ENCODE measurements at places on chromosomes 2 and 18.
A peak's percentile ranks its signal among the peaks of the same experiment; 100 is the strongest.

DNA sequence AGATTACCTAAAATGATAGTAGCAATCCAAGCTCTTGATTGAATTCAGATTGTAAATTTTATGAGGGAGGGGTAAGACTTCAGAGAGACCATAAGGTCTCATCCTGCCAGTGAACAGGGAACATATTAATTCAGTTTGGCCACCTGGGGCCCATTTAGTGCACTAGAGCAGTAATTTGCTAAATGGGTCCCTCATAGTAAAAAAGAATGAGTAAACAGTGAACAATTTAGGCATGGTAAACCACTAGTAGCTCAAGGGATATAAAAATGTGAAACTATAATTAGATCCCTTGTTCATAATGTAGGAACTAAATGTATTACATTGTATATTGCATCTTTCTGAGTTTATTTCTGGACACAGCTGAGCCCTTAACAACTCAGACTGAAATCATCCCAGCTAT, 4.9 kb upstream of the PHLPP1 start:
- H3K27ac ChIP-seq: no peak overlapping the region
- H3K27me3 ChIP-seq: peaks cover 20% of the 10 kb centered on the region
- DNase-seq: no peak
- H3K4me3 ChIP-seq: no peak overlapping the region
- H3K36me3 ChIP-seq: peaks cover 6% of the 10 kb centered on the region
- peaks cover 5% of the 10 kb centered on the region for H3K4me1 ChIP-seq

DNA sequence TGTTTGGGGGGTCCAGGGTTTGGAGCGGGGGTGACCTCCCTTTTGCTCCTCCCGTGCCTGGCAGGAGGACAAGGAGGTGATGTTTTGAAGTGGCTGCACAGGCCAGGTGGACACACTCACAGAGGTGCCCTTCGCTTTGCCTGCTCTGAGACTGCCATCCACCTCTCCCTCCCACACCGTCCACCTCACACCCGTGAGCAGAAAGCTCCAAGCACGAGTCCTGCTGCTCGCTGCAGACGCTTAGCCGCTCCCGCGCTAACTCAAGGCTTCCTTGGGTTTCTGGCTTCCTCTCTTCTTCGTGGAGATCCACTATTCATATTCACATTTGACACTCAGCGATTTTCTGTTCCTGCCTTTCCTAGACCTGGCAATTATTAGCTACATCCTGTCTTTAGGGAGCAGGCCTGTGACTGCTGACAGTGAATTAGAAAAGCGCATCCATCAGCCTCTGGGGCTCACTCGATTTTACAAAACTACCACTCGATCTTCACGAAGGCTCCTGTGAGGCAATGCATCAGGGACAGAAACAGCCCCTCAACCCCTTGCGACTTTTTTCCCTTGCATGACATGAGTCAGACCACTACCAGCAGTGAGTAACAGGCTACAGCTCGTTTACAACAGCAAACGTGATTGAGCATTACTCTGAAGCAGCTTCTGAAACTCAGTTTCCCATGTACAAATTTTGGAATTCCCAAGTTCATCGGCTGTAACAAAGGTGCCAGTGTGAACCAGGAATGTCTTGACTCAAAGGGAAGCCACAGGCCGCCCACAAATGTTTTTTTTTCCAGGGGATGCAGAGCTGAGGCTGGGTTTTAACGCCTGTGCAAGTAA, 238.7 kb upstream of the SOX11 start:
- H3K27ac ChIP-seq: no peak overlapping the region
- no peak overlapping the region for H3K4me3 ChIP-seq

DNA sequence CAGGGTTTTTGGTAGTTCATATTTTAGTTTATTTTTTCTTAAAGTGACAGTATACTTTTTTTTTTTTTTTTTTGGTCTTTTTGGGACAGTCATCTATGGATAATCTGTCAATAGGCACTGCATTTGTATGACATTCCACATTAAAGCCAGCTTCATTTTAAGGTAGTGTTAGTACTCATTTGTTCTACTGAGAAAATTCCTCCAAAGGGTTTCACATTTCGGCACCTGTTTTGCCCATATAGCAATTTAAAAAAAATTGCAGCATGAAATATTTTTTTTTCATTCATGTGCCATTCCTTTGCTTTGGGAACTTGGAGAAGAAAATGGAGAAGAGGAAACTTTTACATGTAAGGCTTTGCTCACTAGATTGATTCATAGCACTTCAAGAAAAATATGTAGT, 276.3 kb upstream of the TCF4 start:
- no peaks in the 10 kb centered on the region for H3K36me3 ChIP-seq
- H3K4me3 ChIP-seq: no peak overlapping the region
- no peak overlapping the region for H3K27ac ChIP-seq
- no peak for DNase-seq
- no peaks in the 10 kb centered on the region for H3K27me3 ChIP-seq

DNA sequence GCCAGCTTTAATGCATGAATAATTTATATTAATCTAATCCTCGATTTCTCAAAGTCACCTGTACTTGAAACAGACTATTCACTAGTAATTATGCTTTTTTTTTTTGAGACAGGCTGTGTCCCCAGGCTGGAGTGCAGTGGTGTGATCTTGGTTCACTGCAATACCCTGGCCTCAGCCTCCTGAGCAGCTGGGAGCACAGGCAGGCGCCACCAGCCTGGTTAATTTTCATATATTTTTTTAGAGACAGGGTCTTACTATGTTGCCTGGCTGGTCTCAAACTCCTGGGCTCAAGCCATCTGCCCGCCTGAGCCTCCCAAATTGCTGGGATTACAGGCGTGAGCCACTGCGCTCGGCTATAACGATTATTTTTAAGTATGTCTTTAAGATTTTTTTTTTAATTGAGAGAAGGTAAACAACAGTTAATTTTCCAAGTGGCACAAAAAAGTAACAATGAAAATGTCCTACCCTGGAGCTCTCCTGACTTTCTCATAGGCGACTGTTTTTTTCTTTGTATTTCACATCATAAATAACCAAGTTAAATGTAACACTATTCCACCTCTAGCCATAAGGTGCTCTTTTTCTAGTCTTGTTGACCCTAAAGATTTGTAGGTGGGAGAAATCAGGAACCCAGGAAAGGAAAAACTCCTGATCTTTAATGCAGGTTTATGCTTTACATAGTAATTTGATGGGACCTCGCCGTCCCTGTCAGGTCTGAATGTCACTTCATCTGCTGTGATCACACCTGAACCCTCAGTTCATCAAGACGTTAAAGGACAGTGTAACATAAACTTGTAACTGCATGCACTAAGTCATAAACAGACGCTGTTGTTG, 1.3 kb upstream of the ANKRD12 start:
- H3K36me3 ChIP-seq: peaks cover 43% of the 10 kb centered on the region
- peaks cover 55% of the 10 kb centered on the region for H3K4me1 ChIP-seq
- peak overlapping the region; percentile 90 for H3K4me3 ChIP-seq

DNA sequence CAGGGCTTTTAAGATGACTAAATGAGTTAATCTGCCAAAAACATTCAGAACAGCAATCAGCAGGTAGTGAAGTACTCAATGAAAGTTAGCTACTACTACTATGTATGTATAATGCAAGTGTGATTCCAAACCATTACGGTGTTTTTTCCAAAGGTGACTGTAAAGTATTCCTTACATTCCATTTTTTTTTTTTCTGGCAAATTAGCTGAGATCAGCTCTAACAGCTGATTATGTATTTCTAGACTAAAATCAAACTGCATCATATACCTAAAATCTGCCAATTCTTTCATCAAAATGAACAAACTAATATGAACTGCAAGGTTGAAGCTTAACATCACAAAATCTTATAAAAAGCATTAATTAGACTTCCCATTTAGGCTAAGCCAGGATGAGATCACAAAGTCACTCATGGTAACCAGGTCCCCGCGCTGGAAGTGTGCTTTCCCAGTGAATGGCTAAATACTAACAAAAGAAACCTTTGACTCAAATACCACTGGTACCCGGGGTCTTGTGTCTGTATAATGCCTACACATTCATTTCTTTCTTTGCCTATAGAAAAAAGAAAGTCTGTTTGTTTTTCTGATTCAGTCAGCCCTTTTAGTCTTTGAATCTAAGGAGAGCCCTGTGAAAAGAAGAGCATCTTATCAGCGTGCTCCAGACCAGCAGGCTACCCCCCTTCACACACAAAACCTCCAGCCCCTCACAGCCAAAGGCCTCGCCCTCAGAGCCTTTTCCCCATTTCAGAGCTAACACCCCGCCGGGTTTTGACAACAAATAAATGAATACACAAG, 88.3 kb downstream of the RBMS1 start:
- no peak for DNase-seq
- peak overlapping the region; percentile 85 for H3K27ac ChIP-seq
- H3K4me3 ChIP-seq: peak overlapping the region; percentile 90
- H3K36me3 ChIP-seq: peaks cover 16% of the 10 kb centered on the region
- no peaks in the 10 kb centered on the region for H3K27me3 ChIP-seq

GRCh38 chr2:168183308-168183997, 63.9 kb downstream of the STK39 start:
- no peak overlapping the region for H3K4me3 ChIP-seq
- H3K36me3 ChIP-seq: peaks cover 9% of the 10 kb centered on the region
- DNase-seq: no peak
- H3K4me1 ChIP-seq: peaks cover 65% of the 10 kb centered on the region

DNA sequence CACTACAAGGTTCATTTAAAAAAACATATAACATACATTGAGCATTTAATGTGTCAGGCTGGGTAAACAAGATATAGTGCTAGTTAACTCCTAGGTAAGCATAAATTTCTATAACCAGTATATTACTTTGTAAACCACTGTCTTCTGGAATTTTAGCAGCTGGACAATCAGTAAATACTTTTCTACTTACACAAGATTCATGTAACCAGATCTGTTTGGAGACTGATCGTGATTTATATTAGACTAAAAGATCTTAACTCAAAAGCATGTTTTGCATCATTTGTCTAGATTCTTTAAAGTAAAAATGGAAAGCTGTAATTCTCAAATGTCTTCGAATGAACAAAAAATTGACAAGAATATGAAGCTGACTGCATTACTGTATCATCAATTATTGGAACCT, 941 bp upstream of the SGO2 start:
- H3K4me1 ChIP-seq: peaks cover 14% of the 10 kb centered on the region
- peaks cover 3% of the 10 kb centered on the region for H3K36me3 ChIP-seq
- H3K27ac ChIP-seq: no peak overlapping the region
- DNase-seq: no peak
- no peaks in the 10 kb centered on the region for H3K27me3 ChIP-seq

DNA sequence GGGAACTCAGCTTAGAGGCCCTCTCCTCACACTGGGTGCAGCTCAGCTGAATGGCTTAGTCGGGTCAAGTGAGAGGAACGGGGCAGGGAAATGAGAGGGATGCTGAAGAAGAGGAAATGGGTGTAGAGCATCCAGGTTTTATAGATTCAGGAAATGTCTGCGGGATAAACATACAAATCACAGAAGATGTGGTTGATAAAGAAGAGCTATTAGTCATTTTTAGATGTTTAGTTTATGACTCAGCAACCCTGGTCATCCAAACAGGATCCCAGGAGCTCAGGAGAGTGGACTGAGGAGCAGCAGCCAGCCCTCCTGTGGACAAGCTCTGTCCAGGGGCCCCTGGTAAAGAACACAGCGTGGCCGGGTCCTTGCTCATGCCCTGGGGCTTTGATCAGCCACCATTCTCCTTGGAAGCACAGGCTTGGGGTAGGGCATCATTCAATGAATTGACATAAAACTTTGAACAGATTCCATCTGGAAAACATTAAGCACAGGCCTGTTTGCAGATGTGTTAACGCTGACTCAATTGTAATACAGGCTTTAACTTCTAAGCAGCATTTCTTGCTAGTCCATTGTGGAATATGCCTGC, 83.0 kb downstream of the NPAS2 start:
- H3K36me3 ChIP-seq: no peaks in the 10 kb centered on the region
- peaks cover 4% of the 10 kb centered on the region for H3K4me1 ChIP-seq
- H3K27me3 ChIP-seq: peaks cover 31% of the 10 kb centered on the region
- no peak overlapping the region for H3K27ac ChIP-seq

- no peaks in the 10 kb centered on the region for H3K36me3 ChIP-seq
- no peak overlapping the region for H3K27ac ChIP-seq
- H3K4me1 ChIP-seq: peaks cover 5% of the 10 kb centered on the region
- H3K4me3 ChIP-seq: no peak overlapping the region
- DNase-seq: no peak
- H3K27me3 ChIP-seq: peaks cover 45% of the 10 kb centered on the region
Observed at GRCh38 chr2:170396799-170397459, 219.0 kb downstream of the MYO3B start.

GRCh38 chr18:76558881-76559667, 64.0 kb upstream of the ZNF516 start:
- no peak for DNase-seq
- H3K4me1 ChIP-seq: no peaks in the 10 kb centered on the region

- H3K27ac ChIP-seq: peak overlapping the region; percentile 49
- peak overlapping the region; percentile 72 for H3K4me3 ChIP-seq
- no peaks in the 10 kb centered on the region for H3K27me3 ChIP-seq
- peaks cover 6% of the 10 kb centered on the region for H3K36me3 ChIP-seq
Observed at GRCh38 chr18:2905854-2906703, 59.3 kb downstream of the EMILIN2 start.

DNA sequence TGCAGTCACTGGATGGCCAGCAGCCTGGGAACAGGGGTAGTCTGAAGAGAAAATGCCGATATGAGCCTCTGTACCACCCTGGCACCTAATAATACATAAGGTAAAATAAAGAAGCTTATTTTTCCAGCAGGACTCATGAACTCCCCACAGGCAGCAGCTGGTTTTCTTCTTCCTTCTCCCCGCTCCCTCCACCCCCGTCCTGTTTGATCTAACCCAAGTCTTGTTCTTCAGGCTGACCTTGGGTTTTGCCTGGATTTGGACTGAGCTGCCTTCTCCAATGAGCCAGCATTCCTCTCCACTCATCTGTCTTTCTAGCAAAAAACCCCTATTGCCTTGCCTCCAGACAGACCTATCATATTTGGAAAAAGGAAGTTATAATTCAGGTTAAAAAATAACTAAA, 111.8 kb downstream of the CELF4 start:
- no peak overlapping the region for H3K4me3 ChIP-seq
- H3K27me3 ChIP-seq: peaks cover 19% of the 10 kb centered on the region

Data from central memory CD8-positive, alpha-beta T cell (primary cell).